A549 treated with dexamethasone at 1 μM for 4 hours (cell line): ENCODE measurements at places on chromosomes 12 and 14. TPM values are rescaled to one million over a fixed set of nuclear protein-coding genes. Genes with fewer than 3 reads are reported as not detected.

PPP1R36 gene
- total RNA-seq, result 0.06 to 0.40 TPM (median 0.24 TPM) in 5 replicates

SLC2A3 gene
- total RNA-seq, result 7.2 to 9.9 TPM (median 9.3 TPM) in 5 replicates

RAD51B gene
- 4.1 to 4.8 TPM (median 4.4 TPM) in 5 replicates for total RNA-seq

TAS2R7 gene
- total RNA-seq, result not detected in 5 replicates

FIGNL2 gene
- 0.15 to 0.31 TPM (median 0.21 TPM) in 5 replicates for total RNA-seq

SYT1 gene
- 4.6 to 6.7 TPM (median 5.6 TPM) in 5 replicates for total RNA-seq
